ENCODE measurements at places on chromosomes 2 and 18.

DNA sequence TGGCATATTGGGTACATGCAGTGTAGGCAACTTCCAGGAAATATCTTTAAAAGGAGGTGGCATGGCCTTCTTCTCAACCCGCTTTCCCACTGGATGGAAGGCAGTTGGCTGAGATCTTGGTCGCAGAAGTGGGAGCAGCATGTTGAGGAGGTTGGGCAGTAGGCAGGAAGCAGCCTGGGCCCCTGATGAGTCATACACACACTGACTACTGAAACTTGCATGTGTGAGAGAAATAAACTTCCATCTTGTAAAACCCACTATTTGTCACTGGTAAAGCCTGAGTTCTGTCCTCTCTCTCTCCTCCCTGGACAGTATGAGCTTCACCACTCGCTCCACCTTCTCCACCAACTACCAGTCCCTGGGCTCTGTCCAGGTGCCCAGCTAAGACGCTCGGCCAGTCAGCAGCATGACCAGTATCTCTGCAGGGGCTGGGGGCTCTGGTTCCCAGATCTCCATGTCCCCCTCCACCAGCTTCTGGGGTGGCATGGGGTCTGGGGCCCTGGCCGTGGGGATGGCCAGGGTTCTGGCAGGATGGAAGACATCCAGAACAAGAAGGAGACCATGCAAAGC, 233.8 kb upstream of the SPRED2 start:
- no peak for DNase-seq

- DNase-seq: no peak
These were observed 79.3 kb downstream of the SH3RF3 start for GRCh38 chr2:109208071-109208950.

DNA sequence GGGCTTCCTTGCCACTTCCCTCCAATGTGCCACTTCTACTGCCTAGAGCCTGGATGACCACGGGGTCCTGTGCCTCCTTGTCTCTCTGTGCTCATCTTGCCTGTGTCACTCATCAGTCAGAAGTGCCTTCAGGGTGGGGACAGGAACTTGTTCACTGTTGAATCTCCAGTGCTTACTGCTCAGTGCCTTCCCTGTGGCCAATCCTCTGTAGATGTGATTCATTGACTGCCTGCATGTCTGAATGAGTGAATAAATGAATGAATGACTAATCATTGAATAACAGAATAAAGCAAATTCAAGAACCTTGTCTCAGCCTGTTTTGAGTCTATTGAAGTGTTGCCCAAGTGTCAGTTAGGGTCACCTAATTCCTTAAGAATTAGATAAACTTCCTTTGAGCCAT, 42.3 kb upstream of the FAM136A start:
- DNase-seq: no peak

DNA sequence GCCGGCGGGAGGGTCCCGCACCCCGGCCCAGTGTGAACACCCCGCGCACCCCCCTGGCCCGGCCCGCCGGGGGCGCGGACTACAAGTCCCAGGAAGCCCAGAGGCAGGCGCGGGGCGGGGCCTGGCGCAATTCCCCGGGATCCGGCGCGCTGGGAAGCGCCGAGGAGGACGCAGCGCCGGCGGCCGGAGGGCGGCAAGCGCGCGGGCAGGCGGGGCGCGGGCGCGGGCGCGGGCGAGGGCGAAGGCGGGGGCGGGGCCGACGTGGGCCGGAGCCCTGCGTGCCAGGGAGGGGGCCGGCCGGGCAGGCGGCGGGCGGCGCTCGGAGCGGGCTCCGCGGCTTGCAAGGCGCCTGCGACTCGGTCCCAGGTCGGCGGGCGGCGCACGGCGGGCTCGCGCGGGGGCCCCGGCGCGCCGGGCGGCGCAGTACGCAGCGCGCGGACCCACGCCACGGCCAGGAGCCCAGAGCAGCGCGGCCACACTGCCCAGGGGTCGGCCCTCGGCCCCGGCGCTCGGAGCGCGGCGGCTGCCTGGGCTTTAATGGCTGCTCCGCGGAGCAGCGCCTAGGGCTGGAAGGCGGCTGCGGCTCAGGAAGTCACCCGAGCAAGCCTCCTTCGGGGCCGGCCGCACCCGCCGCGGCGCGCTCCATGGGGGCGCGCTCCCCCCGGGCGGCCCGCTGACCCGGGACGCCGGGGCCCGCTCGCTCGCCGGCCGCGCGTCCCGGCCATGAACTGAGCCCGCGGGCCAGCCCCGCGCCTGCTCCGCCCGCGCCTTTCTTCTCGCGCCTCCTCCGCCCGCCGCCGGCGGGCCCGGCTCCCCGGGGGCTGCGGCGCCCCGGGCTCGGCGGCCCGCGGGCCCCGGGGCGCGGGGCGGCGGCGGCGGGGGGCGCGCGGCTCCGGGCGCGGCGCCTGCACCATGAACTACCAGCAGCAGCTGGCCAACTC, at the start of gene AGAP1:
TSS of gene AGAP1 (plus strand) at position 269 of the 941 bp plus-strand sequence.
- DNase-seq: peak; percentile 84

DNA sequence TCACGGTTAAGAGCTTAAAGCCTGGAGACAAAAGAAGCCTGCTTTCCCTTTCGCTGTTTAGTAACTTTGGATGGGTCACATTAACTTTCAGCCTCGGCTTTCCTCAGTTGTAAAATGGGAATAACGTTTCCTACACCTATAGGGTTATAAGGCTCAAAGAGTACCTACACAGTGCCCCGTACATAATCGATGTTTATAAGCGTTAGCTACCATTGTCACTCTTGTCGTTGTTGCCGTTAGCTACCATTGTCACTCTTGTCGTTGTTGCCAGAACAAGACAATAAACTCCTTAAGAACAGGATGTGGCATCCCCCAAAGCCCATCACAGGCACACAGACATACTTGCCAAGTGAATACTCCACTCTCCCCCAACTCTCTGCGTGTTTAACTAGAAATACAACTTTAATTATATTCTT, 901 bp upstream of the MFSD6 start:
- DNase-seq: no peak

DNA sequence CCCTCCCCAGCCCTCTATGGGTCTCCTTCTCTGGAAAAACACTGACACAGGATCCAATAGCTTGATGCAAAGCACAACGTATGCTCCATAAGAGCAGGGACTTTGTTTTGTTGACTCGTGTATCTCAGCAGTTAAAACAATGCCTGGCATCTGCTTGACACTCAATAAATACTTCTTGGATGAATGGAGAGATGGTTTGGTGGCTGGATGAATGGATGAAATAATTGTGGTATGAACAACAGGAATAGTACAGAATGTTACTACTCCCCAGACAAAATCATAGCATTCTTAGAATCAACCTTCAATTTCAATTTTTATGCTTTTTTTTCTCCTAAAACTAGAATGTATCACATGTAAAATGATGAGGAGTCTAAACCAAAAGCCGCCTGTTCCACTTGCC, 57.4 kb downstream of the KCNE4 start:
- DNase-seq: no peak

GRCh38 chr2:151153601-151154000, 108.1 kb downstream of the RBM43 start:
- DNase-seq: no peak

DNA sequence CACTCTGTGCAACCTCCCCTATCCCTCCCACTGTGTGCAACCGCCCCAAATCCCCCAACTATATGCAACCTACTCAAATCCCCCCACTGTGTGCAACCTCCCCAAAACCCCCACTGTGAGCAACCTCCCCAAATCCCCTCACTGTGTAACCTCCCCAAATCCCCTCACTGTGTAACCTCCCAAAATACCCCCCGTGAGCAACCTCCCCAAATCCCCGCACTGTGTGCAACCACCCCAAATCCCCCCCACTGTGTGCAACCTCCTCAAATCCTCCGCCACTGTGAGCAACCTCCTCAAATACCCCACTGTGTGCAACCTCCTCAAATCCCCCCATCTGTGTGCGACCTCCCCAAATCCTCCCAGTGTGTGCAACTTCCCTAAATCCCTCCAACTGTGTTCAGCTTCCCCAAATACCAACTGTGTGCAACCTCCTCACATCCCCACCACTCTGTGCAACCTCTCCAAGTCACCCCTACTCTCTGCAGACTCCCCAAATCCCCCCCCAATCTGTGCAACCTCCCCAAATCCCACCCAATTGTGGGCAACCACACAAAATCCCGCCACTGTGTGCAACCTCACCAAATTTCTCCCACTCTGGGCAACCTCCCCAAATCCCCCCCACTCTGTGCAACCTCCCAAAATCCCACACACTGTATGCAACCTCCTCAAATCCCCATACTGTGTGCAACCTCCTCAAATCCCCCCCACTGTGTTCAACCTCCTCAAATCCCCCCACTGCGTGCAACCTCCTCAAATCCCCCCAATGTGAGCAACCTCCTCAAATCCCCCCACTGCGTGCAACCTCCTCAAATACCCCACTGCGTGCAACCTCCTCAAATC, 114.1 kb downstream of the TPO start:
- no peak for DNase-seq

GRCh38 chr2:6617794-6618193, 247.9 kb downstream of the CMPK2 start:
- DNase-seq: no peak

DNA sequence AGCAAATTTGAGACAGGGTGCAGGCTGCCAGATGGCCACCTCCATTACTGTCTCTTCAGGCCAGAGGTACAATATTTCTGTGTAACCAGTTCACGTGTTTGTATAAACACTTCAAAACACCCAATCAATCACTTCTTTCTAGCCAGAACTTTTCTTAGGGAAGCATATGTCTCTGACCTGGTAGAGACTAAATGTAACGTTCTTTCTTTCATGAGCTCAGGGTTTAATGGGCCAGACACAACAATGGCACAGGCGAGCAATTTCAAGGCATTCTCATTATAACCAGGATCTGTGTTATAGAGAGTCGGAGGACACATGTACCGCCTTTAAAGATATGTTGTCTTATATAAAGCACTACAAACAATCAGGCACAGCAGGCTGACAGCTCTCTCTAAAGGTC, 1846.4 kb upstream of the PIK3C3 start:
- DNase-seq: no peak

DNA sequence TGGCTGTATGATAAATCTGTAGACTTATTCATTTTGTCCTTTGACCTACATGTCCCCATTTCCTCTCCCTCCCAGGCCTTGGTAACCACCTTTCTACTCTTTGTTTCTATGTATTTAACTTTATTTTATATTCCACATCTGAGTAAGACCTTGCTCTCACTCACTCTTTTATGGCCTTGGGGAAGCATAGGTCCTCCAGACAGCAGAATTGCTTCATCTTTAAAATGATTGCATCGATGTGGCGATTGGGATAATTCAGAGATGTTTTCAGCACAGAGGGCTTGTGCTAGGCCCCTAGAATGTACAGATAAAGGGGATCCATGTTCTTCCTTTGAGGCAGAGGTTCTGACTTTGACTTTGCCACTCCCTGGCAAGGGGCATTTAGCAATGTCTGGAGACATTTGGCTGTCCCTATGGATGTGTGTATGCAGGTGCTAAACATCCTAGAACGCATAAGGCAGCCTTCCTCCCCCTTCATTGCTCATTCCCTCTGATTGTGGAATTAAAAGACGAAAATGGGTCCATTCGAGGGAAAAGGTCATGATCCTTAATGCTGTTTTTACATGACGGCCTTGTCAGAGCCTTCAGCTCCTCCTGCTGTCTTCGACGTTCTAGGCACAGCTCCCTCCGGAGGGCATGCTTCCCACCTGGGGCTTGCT, 1.2 kb upstream of the GPR39 start:
- no peak for DNase-seq

GRCh38 chr2:65545837-65546805, 113.7 kb upstream of the SPRED2 start:
- DNase-seq: no peak

DNA sequence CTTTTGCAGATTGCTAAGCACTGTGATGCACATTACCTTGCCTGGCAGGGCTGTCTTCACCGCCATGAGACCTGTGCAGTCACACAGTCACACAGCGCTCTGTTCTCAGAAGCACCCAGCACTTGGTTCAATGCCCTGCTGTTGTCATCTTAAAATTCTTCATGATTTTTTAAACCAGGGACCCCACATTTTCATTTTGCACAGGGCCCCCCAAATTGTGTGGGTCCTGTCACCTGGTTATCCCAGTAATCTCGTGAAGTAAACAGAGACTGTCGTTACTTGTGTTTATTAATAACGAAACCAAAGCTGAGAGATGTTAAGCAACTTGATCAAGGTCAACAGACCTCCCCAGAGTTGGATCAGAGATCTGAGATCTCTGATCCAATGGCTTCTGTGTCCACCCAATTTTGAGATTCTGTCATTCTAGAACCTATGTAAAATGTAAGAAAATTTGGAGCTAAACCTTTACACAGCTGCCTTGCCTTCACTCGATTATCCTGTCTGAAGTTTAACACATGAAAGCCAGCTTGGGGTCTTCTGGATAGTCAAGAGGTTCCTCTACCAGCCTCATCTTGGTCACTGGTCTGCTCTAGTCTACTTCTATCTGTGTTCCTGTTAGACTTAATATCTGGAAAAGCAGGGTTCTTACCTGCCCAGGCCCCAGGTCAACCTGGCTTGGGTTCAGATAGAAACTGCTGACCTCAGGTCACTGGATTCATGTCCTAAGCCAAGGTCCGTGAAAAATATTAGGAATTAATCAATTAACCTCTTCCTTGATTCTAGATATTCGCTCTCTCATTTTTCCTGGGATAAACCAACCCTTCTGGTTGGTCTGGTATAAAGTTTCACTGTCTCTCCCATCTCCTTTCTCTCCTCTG, 13.7 kb upstream of the TTC39C start:
- no peak for DNase-seq

DNA sequence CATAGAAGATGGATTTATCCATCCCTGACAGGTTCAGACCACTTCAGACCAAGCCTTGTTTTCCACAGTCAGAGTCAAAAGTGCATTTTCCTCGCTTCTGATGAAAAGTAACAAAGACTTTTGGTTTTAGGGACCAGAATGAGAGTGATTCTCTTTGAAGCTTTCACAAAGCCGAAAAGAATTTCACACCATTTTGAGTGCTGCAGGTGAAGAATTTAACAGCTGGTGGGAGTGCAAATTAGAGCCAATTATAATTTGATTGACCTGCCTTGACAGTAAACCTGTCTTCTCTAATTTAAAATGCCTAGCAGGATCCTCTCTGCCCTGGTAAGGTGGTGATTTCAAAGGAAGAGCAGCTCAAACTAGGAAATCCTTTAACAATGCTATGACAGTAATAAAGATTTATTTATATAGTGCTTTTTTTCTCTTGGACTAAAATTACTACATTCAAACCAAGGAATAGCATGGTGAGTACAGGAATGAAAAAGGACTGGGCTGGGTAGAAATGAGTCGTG, 241.6 kb downstream of the HRH4 start:
- no peak for DNase-seq

- no peak for DNase-seq
These were observed 52.8 kb upstream of the CABYR start for GRCh38 chr18:24086082-24086481.

DNA sequence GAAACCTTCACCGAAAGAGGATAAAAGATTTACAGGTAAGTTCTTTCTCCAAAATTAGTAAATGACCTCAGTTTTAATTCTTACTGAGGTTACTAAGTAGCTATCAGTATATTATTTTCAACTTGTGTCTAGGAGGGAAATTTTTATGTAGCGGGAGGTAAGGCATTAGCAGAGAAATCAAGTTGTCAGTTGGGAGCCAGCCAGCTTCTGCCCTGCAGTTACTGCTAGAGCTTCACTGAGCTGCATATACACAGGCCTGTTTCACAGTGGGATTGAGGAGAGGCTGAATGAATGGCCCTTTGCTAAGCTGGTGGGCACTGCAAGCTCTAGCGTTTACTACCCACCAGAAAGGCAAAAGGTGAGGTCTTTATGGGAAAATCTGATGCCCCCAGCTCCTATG, 105.7 kb downstream of the ACAA2 start:
- DNase-seq: no peak

GRCh38 chr2:235810846-235811245, 317.0 kb downstream of the AGAP1 start:
- no peak for DNase-seq

GRCh38 chr2:161997916-161998471, 76.0 kb downstream of the DPP4 start:
- no peak for DNase-seq

GRCh38 chr2:99386011-99386410, 48.8 kb downstream of the EIF5B start:
- no peak for DNase-seq
